NCI-H524 treated with DMSO at 0.1 percent for 48 hours (cell line): ENCODE measurements at places on chromosomes 5 and 9.

DNA sequence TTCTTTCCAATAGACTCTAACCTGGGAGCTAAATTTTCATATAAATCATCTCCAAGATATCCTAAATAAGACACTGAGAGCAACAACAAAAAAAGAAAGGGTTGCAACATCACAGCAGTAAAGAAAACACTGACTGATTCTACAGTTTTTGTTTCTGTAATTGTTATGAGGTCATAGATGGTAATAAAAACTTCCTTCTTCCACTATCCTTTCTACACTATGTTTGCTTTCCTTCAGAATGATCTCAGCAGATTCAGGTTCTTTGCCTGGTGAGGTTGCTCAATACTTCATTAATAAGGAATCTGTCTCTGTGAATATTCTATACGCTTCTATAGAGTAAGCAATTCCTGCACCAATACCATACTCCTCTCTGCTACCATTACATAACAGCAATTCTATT lies 835.6 kb upstream of the GRAMD2B start:
- DNase-seq, result no peak

- DNase-seq, result no peak
Observed at GRCh38 chr5:107424491-107424890, 246.2 kb downstream of the EFNA5 start.

DNA sequence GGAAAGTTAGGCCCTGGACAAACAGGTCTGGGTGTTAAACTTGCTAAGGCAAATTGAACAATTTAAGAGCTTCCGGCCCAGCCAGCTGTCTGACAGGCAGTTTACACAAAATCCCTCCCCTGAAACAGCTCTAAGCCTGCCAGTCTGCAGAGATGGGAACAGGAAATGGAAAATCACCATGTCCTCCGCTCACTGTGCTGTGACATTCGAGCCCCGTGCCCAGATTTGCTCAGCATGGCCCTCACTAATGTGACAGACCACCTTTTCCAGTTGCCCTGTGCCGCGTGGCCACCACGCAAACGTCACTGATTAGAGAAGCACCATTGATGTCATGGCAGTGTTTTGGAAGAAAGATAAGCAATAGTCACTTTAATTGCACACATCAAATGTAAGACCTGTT lies 41.0 kb downstream of the CCNJL start:
- no peak for DNase-seq

GRCh38 chr9:70111042-70111602 lies 67.5 kb downstream of the MAMDC2 start:
- no peak for DNase-seq

DNA sequence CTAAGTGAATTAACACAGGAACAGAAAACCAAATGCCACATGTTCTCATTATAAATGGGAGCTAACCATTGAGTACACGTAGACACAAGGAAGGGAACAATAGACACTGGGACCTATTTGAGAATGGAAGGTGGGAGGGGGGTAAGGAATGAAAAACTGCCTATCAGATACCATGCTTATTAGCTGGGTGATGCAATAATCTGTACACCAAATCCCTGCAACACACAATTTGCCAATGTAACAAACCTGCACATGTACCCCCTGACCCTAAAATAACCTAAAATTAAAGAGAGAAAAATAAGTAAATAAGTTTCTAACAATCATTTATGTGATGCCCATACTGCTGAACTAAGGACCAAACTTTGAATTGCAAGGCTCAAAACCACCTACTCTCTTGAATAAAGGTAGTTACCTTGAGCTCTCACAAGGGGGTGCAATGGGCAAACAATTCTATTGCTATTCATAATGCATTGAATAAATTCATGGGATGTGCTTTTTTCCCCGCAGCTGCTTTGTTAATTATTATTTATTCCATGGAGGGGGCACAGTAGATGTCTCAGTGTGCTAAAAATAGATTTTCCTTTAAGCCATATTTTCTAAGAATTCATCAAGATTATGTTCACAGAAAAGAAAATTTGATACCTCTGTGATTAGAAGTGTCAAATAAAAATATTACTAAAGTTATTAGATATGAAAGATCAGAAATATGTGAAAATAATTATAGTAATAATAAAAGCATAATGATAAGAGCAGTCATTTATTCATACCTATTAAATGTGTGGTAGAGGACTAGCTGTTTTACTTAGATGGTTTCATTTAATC lies 76.2 kb upstream of the PTPN3 start:
- DNase-seq, result peak; percentile 24

DNA sequence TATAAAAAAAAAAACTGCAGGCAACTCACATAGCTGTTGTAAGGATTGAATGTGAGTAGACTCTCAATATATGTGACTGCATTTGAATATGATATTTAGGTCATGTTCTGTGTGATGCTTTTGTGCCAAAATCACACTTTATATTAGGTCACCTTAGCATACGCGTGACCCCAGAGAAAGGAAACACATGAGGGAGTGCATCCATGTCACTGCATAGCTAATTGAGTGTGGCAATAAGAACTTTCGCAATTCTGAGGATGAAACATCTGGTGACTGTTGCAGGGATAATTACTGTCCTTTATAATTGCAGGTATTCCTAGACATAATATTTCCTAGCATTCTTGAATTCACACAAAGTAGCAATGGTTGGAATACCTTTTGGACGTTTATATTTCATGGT lies 459.5 kb upstream of the KLF4 start:
- no peak for DNase-seq

DNA sequence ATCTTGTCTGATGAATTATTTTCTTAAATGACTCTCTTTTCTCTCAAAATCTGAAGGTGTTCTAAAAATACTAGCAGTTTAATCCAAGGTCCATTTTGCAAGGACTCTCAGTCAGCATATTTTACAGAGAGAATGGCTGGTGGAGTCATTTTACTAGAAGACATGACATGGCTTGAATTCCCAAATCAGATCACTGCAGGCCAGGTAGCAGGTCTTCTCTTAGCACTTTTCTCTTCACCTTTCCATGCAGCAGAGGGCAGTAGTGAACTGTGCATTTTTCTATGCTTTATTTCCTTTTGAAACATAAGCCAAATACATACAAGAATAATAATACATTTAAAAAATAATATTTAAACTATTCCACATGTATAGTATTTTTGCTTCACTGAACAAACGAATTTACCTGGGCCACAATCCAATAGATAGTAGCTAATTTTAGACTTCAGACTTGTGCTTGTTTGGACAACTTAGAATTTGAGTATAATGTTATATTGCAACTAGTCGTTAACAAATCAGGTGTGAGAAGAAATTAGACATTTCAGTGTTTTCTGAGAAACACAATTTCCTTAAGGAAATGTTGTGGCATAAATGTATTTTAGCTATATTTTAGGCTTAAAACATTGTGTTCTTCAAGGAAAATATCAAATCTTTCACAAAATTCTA lies 289.4 kb upstream of the DAB2 start:
- DNase-seq, result no peak

- no peak for DNase-seq
Observed at GRCh38 chr5:64487283-64487682, 18.5 kb upstream of the RGS7BP start.

DNA sequence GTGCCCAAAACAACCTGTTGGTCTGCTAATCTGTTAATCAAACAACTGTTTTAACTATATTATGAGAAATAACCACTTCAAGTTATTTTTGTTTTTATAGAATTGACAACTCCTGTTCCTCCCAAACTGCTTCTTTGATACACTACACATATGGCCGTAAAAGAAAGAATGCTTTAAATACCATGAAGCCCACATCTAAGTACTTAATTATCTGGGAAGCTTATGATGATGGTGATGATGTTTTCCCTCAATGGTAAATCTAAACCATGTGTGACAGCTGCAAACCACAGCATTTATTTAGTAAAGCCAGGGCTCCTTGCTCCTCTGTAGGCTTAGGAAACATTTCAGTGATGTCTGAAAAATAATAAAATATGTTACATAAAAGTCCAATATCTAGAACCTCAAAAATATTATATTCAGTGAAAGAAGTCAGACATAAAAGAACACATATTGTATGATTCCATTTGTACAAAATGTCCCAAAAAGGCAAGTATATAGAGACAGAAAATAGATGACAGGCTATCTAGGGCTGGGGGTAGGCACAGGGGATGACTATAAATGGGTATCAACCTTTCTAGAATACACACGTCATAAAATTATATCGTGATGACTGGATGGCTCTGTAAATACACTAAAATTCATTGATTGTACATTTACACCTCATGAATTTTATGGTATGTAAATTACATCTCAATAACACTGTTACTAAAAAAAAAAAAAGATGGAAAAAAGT lies 154.1 kb downstream of the EFNA5 start:
- DNase-seq, result no peak

GRCh38 chr5:149450199-149450598 lies 71.1 kb upstream of the IL17B start:
- no peak for DNase-seq

- no peak for DNase-seq
Observed at GRCh38 chr9:76718166-76718565, 46.1 kb upstream of the PCA3 start.

GRCh38 chr5:34749431-34749873 lies 89.5 kb upstream of the TTC23L start:
- DNase-seq, result no peak

- no peak for DNase-seq
Observed at GRCh38 chr5:93600409-93601070, 17.5 kb downstream of the NR2F1 start.
